ENCODE measurements at places on chromosomes 2 and 18.

DNA sequence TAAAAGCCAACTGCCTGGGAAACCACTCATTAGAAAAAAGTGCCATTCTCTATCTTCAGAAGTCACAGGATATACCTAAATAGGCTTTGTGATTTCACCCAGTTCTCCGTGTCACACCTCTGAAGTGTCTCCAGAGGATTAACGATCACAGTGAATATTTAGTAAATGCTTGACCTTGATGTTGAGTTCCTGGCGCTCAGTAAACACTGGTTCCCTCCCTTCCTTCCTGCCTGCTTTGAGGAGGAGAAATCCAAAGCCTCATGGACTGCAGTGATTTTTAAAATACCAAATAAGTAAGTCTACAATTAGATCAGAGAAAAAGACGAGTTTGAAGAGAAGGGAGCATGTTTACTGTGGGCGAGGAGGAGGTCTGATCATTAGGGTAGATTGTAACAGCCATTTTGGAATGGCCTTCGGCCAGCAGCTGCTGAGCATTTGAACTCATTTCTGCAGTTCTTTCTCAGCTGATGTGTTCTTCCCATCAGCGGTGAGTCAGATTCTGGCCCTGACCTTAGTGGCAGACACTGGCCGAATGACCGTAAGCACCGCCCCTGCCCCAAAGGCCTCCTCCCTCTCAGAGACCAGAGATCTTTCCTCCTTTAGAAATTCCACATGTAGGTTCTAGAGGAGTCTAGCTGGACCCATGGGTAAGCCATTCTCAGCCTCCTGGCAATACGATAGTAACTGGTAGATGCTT, 62.1 kb upstream of the SLC16A14 start:
- DNase-seq: no peak

- no peak for DNase-seq
These were observed 29.6 kb downstream of the OLA1 start for GRCh38 chr2:174218773-174219172.

DNA sequence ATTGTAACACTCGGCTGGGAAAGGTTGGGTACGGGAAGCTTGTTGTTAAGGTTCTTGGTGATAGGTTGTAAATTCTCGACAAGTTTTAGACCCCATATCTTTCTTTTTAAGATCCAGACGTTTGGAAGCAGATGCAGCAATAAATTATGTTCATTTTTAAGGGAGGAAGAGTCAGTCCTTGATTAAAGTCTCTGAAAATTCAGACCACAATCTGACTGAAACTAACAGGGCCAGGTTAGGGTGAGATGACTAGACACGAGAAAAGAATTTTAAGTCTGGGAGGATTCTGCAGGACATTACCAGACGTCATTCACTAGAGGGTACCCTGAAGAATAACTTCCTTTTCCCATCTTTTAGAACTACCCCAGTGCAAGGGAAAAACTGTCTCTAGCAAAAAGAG, 16.1 kb downstream of the WIPF1 start:
- no peak for DNase-seq

DNA sequence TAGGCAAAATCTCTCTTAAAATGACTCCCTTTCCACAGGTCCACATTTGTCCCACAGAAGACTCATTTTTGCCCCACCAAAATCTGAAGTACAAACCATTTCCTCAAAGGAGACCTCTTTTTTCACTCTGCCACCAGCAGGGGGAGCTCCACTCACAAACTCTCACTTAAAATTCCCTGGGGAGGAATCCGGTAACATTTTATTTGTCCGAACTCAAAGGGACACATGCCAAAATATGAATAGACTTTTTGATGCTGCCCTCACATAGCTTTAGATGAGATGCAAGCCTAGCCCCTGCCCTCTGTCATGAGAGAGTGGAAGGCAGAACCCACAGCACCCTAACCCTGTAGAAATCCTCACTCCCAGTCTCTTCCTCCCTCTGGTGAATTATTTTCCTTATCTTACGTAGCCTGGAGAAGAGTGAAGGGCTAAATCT, 57.1 kb downstream of the RMDN2 start:
- no peak for DNase-seq

GRCh38 chr2:122755281-122755780, 999.9 kb downstream of the TSN start:
- DNase-seq: no peak

GRCh38 chr18:70522183-70522680, 233.4 kb downstream of the SOCS6 start:
- no peak for DNase-seq
